Activated CD4-positive, alpha-beta T cell treated with anti-CD3 and anti-CD28 coated beads for 36 hours (primary cell): ENCODE measurements at places on chromosomes 6 and 20. TPM values are rescaled to one million over a fixed set of nuclear protein-coding genes. Genes with fewer than 3 reads are reported as not detected.

DNA sequence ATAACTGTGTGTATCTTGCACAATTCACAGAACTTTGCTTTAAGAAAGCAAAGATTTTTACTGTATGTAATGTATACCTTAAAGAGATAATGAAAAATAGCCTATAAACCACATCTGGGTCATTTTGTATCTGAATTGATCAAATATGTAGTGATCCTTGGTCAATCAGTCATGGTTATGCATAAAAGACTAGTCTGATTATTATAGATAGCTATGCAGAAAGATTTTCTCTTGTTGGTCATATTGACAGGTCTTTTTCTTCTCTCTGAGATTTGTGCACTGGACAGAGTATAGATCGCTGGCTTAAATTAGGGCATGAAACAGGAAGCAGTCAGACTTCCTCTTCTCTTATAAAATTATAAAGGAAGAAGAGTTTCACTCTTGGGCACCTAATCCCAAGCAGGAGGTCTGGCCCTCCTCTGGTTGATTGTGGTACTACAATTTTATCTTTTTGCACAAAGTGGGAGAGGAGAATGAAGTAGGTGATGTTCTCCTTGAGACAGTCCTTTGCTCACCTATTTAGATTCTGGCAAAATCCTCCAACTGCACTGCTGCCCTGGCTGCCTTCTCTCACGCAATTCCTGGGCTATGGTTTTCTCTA, 380.9 kb upstream of the RGS17 start:
- DNase-seq: peak; percentile 5
- no peak overlapping the region for H3K27ac ChIP-seq
- H3K36me3 ChIP-seq: no peaks in the 10 kb centered on the region
- H3K27me3 ChIP-seq: no peaks in the 10 kb centered on the region

GRCh38 chr6:139730340-139730974, 356.0 kb upstream of the CITED2 start:
- H3K4me1 ChIP-seq: no peaks in the 10 kb centered on the region
- no peaks in the 10 kb centered on the region for H3K27me3 ChIP-seq
- no peak overlapping the region for H3K27ac ChIP-seq
- H3K4me3 ChIP-seq: no peak overlapping the region
- no peak for DNase-seq

DNA sequence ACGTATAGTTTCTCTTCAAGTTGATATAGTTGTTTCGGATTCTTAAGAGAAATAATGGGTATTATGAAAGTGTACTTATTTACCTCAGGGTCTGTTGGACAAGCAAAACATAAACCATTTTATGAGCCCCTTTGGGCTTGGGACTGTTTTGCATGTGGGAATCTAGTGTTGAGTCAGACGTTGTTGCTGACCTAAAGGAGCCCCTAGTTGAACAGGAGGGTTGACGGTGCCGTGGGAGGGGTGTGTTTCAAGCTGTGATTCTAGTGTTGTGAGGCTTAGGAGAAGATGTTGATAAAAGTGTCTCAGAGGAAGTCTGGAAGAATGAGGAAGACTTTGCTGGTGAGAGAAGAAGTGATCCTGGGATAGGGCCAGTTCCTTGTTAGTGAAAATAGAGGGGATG, 140.0 kb downstream of the ARID1B start:
- H3K36me3 ChIP-seq: peaks cover 14% of the 10 kb centered on the region
- no peak overlapping the region for H3K4me3 ChIP-seq
- H3K4me1 ChIP-seq: peaks cover 61% of the 10 kb centered on the region
- H3K27me3 ChIP-seq: no peaks in the 10 kb centered on the region
- DNase-seq: no peak

DNA sequence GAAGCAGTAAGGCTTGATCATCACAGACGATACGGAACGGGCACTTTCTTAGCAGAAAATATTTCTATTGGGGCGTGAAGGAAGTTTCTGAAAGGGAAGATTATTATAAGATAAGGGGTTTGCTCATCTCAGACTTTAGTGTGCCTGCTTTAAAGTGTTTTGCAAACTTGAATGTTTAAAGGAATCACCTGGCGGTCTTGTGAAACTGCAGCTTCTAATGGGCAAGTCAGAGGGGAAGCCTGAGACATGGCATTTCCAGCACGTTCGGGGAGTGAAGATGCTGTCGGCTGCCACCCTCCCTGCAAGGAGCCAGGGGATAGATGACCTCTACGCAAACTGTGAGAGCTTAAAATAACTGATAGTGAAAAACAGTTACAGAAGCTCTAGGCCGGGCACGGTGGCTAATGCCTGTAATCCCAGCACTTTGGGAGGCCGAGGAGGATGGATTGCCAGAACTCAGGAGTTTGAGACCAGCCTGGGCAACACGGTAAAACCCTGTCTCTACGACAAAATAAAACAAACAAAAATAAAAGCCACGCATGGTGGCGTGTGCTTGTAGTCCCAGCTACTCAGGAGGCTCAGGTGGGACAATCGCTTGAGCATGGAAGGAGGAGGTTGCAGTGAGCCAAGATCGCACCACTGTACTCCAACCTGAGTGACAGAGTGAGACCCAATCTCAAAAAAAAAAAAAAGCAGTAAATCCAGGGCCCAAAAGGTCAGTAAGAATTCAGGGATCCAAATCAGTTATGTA, 2.3 kb upstream of the KIF16B start:
- H3K27ac ChIP-seq: peak overlapping the region; percentile 75
- H3K27me3 ChIP-seq: no peaks in the 10 kb centered on the region
- H3K4me3 ChIP-seq: peak overlapping the region; percentile 85

DNA sequence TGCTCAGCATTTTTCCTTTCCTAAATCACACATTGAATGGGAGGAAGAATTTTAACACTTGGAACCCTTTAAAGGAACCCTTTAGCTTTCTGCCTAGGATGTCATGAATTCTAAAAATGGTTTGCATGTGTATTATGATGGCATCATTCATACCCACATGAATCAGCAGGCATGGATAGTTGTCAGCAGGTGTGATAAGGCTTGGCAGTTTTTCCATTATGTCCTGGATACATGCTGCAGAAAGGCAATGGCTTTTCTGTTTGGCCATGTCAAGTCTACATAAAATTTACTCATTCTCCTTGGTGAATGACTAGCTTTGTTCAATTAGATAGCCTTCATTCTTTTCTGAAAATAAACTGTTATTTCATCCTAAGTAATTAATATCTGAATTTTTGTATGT, 353.7 kb downstream of the GRIK2 start:
- no peak overlapping the region for H3K27ac ChIP-seq

DNA sequence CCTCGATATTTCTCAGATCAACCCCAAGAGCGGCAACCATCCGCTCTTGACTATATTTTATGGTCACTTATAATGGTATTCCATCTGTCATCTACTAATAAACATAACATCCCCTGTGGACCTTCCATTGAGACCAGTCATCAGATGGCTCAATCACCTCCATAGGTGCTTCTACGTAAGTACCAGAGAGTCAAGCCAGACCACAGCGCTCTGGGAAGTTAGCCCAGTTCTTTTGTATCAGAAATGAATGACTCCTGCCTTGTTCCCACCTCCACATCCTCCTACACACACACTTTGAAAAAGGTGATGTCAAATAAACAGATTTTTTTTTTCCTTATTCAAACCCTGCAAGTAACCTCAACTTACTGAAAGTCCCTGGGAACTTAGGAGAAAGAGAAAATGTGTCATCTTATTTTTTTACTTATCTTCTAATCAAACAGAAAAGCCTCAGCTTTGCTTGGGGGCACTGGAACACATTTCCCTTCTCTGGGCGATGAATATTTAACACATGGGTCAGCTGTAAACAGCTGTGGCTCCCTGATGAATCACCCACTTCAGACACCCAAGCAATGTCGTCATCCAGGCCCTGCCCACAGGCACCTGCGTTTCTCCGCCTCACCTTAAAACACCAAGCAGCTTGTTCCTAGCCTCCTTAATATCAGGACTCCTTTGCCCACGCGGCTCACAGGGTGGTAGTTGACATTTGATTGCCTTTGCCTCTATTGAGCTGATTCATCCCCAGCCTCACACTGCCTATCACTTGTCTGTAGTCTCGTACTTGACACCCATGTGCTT, 121.4 kb upstream of the LY86 start:
- H3K4me3 ChIP-seq: no peak overlapping the region
- H3K27ac ChIP-seq: no peak overlapping the region
- no peaks in the 10 kb centered on the region for H3K4me1 ChIP-seq
- peaks cover 14% of the 10 kb centered on the region for H3K27me3 ChIP-seq
- DNase-seq: peak; percentile 9

DNA sequence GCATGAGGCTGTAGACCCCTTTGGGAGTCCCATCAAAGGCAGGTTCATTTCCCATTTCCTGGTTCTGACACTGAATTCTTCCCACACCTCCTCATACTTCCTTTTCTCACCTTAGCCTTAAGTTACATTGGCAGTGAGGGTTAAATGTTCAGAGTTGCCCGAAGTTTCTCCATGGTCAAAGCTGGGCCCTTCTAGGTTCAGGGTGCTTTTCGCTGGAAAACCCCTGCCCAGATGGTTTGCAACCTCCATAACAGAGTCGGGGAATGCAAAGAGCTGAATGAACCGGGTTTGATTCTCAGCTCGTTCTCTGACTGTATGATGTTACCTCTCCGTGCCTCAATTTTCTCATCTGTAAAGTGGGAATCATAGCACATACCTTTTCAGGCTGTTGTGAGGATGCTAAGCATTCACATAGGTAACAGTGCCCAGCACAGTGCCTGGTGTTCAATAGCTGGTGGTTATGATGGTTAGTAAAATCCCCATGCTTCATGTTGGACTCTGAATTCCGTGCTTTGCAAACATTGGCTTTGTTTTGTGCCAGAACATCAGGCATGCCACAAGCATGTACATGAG, 149.8 kb downstream of the NFATC2 start:
- peaks cover 35% of the 10 kb centered on the region for H3K4me1 ChIP-seq
- H3K27me3 ChIP-seq: no peaks in the 10 kb centered on the region
- no peak for DNase-seq

GRCh38 chr6:47464052-47464451, 13.5 kb upstream of the CD2AP start:
- H3K4me1 ChIP-seq: no peaks in the 10 kb centered on the region
- peaks cover 6% of the 10 kb centered on the region for H3K27me3 ChIP-seq
- no peaks in the 10 kb centered on the region for H3K36me3 ChIP-seq
- no peak overlapping the region for H3K4me3 ChIP-seq
- DNase-seq: no peak

- no peak for DNase-seq
- H3K4me3 ChIP-seq: no peak overlapping the region
- H3K36me3 ChIP-seq: peaks cover 12% of the 10 kb centered on the region
- H3K27me3 ChIP-seq: no peaks in the 10 kb centered on the region
- no peak overlapping the region for H3K27ac ChIP-seq
- H3K4me1 ChIP-seq: no peaks in the 10 kb centered on the region
Observed at GRCh38 chr20:34642009-34642408, 34.9 kb downstream of the PIGU start.

DNA sequence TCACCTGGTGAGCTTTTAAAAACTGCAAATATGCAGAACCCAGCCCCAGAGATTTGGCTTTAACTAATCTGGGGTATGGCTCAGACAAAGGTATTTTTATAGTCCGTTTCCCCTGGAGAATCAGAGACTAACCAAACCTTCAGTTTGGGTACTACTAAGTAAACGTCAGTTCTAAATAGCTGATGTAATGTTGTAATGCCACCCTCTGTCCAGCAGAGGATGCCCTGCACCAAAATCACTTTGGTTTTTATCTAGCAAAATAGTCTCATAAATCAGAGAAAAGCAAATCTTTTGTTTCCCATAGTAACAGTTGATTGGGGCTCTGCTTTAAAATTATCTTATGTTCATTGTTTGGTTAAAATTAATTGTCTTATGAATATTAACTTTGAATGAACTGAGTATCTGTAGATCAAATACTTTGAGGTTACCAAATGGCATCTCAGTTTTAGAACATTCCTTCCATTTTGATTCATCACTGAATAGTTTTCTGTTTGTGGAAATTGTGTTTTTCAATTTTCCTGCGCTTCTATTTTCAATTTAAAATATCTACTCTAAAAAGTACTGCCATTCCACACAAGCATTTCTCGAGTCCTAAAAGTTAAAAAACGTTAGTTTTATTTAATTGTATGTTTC, 278.3 kb upstream of the PLCB4 start:
- no peaks in the 10 kb centered on the region for H3K36me3 ChIP-seq
- H3K27me3 ChIP-seq: no peaks in the 10 kb centered on the region
- H3K27ac ChIP-seq: no peak overlapping the region
- H3K4me3 ChIP-seq: no peak overlapping the region
- DNase-seq: peak; percentile 42
- H3K4me1 ChIP-seq: no peaks in the 10 kb centered on the region

DNA sequence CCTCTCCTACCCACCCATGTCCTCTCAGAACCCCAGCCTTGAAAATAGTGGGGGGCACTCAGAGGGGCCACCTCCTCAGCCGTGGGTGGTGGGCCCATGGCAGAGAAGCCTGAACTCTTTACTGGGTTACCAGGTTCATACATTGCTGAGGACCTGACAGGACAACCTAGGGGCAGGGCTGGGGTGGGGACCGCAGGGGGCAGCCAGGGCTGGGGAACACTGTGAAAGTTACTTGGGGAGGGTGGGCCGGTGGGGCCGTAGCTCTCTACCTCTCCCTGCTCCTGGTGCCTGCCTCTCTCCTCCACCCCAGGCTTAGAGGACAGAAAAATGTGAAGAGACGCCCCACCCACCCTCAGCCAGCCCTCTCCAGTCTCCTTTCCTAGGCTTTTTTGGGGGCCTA, 15.4 kb downstream of the MDFI start:
- H3K27ac ChIP-seq: no peak overlapping the region
- H3K4me1 ChIP-seq: no peaks in the 10 kb centered on the region
- no peak for DNase-seq
- H3K36me3 ChIP-seq: no peaks in the 10 kb centered on the region
- peaks cover 17% of the 10 kb centered on the region for H3K27me3 ChIP-seq

DNA sequence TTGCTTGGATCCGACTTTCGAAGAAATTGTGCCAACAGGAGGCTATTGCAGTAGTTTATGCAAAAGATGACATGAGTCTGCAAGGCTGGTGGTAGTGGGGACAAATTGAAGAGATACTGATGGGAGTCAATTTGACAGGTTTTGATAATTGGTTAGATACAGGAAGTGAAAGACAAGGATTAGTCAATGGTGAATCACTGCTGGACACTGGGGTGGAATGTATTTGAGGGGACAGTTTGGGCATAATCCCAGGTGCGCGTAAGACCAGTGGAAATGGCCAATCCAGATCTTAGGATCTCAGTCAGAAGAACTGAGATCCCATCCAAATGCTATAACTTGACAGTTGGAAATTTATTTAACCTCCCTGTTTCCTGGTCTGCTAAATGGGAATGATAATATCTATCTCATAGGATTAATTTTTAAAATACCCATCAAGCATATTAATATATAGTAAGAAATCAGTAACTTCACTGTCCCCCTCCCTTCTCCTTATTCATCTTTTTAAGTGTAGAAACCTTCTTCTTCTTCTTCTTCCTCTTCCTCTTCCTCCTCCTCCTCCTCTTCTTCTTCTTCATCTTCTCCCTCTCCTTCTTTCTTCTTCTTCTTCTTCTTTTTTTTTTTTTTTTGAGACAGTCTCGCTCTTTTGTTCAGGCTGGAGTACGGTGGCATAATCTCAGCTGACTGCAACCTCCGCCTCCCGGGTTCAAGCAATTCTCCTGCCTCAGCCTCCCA, 30.9 kb upstream of the ERVFRD-1 start:
- H3K27me3 ChIP-seq: no peaks in the 10 kb centered on the region
- no peak overlapping the region for H3K4me3 ChIP-seq
- no peak for DNase-seq
- no peak overlapping the region for H3K27ac ChIP-seq
- peaks cover 17% of the 10 kb centered on the region for H3K4me1 ChIP-seq

- H3K27me3 ChIP-seq: peaks cover 14% of the 10 kb centered on the region
- H3K4me3 ChIP-seq: no peak overlapping the region
- no peak for DNase-seq
- no peak overlapping the region for H3K27ac ChIP-seq
- H3K4me1 ChIP-seq: no peaks in the 10 kb centered on the region
Observed at GRCh38 chr6:107539409-107539808, 49.5 kb downstream of the SOBP start.

The GATA5 gene
- not detected for total RNA-seq

The MAS1 gene
- total RNA-seq: not detected

The CALHM6 gene
- 7.1 TPM for total RNA-seq

The PCIF1 gene
- 27.4 TPM for total RNA-seq

The LHFPL5 gene
- total RNA-seq: not detected

The SEMG1 gene
- total RNA-seq: not detected
